T-helper 9 cell (primary cell): ENCODE measurements at places on chromosomes 3 and 15.

DNA sequence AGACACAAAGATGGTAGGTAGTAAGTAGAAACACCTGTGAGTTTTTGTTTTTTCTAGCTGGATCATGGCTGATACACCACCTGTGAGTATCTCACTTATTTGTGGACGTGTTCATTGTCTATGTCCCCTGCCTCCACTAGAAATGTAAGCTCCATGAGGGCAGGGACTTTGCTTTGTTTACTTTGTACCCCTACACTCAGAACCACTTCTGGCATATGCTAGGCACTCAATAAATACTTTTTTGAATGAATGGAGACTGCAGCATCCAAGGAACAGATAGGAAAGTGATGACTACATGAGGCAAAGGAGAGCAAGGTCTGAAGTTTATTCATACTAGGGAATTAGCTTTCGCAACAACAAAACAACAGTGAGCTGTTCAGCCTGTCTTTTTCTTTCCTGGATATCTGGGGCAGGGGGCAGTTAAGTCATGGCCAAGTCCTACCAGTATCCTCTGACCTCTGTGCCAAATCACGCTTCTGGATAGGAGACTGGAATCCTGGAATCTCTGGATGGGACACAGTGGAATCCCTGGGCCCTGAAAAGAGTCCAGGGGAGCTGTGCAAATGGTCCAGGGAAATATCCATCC lies 11.6 kb upstream of the EPB42 start:
- no peak for DNase-seq

GRCh38 chr15:27479296-27480140 lies 508.5 kb downstream of the GABRG3 start:
- no peak for DNase-seq

DNA sequence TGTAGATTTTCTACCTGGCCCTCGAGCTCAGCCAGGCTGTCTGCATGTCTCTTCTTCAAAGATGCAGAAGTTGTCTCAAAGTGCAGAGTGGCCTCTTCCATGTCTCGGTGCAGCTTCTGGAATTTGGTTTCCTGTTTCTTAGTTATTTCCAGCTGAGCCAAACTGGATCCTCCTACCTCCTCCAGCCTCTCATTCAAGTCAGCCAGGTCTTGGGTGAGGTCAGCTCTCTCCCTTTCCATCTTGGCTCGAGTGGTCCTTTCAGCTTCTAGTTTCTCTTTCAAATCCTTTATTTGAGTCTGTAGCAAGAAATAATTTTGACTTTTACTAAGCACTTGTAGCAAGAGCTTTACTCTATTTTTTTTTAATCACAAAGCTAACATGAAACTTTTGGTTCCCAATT lies 81.8 kb downstream of the MYH15 start:
- no peak for DNase-seq

DNA sequence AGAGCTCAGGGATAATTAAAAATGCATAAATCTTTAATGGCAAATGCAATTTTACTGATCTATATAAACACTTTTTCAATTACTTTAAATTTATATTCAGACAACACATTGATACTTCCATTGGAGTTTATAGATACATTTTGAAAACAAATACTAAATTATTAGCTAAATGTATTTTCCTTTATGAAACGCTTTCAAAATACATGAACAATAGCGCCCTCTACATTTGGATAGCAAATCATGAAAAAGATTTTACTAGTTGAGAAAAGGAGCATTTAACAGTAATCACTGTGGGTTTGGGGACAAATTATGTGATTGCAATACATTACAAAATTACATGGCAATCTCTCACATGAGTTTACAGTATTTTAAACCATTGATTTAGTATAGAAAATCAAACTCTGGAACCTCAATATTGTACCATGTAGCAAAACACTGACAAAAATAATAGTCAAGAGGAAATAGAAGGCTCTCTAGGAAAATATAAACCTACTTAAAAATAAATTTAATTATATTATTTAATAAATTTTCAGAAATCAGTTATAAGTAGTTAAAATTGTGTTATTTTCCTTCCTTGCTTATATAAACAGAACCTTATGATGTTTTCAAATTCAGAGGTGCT lies 207.9 kb downstream of the ZIC1 start:
- no peak for DNase-seq

DNA sequence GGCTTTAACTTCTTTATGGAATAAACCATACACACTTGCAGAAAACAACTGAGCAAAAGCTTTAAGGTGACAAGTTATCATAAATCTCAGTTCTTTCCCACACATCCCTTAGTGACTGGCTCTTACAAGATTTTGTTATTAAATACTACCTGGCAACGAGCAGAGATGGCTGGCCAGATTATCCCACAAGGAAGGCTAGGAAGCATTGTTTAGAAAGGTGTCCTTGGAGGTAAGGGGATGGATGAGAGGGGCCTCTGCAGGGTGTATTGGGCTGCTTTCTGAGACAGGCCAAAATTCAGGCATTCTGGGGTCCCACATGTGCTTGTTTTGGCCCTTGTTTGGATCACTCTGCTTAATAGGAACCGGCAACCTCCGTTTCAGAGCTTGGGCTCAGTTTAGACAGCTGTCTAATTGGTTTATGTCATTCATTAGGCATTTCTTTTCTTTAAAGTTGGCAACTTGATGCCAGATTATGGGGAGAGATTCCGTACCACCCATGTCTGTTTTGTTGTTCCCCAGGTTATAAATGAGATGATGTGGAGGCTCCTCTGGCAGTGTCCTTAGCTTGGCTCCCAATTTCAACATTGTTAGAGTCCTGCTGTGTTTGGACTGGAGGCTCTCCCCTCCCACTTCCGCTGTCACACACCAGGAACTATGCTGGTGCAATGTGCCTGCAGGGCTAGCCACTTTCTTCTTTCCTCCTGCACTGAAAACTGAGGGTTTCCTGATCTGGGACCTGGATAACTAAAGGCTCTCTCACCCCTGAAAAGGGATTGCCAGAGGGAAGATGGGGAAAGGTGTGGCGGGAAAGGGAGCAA lies 121.1 kb downstream of the TPRG1 start:
- no peak for DNase-seq

GRCh38 chr3:40055956-40056355 lies 246.5 kb downstream of the MYRIP start:
- DNase-seq: no peak

DNA sequence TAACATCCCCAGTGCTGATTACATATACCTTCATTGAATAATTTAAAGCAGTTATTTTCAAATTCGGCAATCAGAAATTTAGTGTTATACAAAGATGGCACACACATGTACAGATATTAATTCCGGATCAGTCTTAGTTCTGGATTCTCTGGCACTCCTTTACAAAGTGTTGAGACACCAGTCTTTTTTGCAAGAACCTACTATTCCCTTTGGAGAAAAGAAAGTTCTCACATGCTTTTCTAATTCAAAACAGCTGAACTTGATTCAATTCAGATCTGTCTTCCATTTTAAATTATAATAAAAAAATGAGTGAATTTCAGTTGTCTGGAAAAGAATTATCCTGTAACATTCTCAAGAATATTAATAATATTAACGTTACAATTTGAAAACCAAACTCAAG lies 20.4 kb downstream of the CCDC191 start:
- DNase-seq: no peak

GRCh38 chr3:70726961-70727360 lies 414.5 kb upstream of the MDFIC2 start:
- no peak for DNase-seq

DNA sequence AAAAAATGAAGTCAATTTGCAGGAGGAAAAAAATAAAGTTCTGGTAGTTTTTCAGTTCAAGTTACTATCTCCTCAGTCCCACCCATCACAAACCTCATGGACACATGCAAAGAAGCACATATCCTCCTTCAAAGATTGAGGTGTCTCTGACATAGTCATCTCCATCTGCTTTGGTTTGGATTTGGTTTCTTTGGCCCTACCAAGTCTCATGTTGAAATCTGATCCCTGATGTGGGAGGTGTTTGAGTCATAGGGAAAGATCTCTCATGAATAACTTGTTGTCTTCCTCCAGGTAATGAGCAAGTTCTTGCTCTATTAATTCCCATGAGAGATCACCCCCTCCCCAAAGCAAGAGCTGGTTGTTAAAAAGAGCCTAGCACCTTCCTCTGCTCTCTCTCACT lies 446.8 kb downstream of the IGSF11 start:
- DNase-seq: no peak

DNA sequence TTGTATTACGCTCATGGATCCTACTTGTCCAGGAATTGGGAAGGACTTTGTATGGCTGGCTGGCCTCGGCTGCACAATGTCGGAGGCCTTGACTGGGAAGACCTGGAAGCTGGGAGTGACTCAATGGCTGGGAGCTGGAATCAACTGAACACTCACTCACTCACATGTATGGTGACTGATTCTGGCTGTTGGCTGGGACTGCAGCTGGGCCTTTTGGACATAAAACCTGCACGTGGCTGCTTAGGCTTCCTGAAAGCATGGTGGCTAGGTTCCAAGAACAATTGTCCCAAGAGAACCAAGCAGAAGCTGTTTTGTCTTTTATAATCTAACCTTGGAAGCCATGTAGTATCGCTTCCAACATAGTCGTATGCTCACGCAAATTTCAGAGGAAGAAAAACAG lies 38.0 kb upstream of the CMTM8 start:
- DNase-seq: no peak

DNA sequence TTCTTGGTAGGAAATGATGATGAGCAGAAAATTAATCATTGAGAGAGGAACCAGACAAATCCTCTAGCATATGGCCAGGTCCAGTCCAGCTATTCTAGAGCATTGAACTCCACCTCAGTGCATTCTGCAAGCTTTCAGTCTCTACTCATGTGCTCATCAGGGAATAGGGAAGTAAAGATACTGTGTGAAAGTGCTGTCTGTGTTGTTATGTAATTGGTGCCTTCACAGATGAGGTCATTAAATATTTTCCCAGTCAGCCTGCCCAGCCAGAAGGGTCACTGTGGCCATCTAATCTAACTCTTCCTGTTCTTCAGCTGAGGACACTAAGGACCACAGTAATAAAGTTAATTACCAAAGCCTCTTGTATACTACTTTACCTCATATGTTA lies 28.2 kb downstream of the C3orf62 start:
- no peak for DNase-seq

- peak; percentile 28 for DNase-seq
Measured at GRCh38 chr15:94229591-94230369, 1.6 kb upstream of the MCTP2 start.

GRCh38 chr3:4825436-4826236 lies 153.6 kb upstream of the BHLHE40 start:
- no peak for DNase-seq

GRCh38 chr3:152289708-152290107 lies 21.0 kb downstream of the MBNL1 start:
- DNase-seq: no peak

DNA sequence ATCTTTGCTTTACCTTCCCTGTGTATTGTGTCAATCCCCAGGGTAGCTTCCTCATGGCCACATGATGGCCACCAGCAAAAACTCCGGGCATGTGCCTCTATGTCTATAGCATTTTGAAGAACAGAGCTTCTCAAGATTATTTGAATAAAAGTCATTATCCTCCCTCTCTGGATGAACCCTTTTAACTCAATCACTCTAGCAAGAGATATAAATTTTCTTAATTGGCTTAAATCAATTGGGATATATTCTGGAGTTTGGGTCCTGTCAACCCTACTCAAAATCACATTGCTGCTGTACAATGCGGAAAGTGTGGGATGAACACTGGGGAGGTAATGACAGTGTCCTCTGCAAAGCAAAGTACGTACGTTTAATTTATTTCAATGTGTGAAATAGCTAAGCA lies 370.6 kb upstream of the LRRC3B start:
- no peak for DNase-seq

DNA sequence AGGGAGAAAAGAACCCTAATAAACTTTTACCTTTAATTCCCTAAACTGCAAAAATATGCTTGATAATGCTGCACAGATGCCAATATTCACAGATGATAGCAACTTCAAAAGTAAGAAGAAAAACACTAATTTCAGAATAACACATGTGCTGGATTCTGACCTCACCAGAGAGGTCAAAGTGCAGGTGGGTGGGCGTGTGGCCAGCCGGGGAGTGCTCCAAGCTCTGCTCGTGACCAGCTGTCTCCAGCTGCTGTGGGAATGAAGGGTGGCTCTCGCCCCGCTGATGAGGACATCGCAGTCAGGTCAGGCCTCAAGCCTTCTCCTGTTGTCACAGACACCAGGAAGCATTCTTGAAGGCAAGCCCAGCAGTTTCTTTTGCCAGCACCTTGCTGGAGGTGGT lies 57.1 kb downstream of the ADAMTS17 start:
- DNase-seq: no peak

DNA sequence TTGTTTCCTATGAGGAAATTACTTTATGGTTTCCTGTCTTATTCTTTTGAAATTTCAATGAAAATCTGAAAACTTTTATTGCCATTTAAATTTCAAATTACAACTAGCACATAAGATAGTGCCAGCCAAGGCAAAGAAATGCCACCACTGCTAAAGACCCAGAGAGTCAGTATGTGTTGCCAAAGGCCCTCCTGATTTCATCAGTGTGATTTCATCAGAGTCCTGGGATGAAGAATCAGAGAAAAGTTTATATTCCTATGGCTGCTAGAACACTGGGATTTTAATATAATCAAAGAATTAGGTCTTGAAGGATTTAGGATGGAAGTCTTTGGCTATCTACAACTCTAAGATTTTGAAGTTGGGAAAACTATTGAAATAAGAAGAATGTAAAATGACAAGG lies 434.2 kb upstream of the CCDC54 start:
- no peak for DNase-seq

DNA sequence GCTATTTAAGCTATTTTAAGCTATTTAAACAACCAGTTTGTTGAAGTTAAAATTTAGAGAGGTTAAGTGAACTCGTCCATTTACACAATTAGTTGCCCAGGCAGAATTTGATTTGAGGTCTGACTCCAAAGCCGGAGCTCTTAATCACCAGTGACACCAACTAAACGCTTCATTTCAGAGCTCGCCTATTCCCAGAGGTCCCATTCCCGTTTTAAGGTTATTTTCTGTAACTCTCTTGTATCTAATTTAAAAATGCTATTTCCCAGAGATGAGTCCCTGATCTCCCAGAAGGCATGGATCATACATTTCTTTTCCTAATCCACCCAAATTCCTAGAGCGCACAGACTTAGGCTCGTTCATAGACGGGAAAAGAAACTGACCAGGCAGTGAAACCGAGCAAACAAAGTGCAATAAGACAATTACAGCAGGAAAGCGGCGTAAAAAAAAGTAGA lies 904 bp upstream of the MCTP2 start:
- DNase-seq: no peak

GRCh38 chr3:17579289-17580031 lies 163.0 kb downstream of the TBC1D5 start:
- no peak for DNase-seq

DNA sequence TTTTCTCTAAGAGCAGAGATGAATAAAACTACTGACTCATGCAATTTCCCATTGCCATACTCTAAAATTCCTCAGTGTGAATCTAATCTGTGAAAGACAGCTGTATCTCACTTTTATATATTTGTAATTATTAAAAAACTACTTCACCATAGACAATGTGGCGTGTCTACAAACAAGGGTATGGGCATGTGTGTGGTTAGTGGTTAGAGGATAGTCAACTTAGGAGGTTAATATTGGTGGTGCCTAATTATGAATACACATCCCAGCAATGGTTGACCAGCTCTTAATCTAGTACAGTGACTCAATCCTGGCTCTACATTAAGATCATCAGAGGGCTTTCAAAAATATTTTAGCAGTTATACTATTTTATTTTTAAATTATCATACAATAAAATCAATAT lies 94.5 kb downstream of the GOLIM4 start:
- no peak for DNase-seq
